ENCODE measurements at places on chromosomes 7 and 10. TPM values are rescaled to one million over a fixed set of nuclear protein-coding genes. Genes with fewer than 3 reads are reported as not detected.

SLC39A12 gene
- total RNA-seq: not detected

MUC3A gene
- total RNA-seq: not detected

GRCh38 chr7:108235451-108236061 lies 105.4 kb upstream of the LAMB4 start:
- H3K27me3 ChIP-seq: no peaks in the 10 kb centered on the region
- H3K4me1 ChIP-seq: no peaks in the 10 kb centered on the region
- DNase-seq: no peak
- H3K4me3 ChIP-seq: no peak overlapping the region
- H3K36me3 ChIP-seq: no peaks in the 10 kb centered on the region

HOXA5 gene
- total RNA-seq: not detected

CYP2C19 gene
- not detected for total RNA-seq

PAPOLB gene
- total RNA-seq: not detected

DNA sequence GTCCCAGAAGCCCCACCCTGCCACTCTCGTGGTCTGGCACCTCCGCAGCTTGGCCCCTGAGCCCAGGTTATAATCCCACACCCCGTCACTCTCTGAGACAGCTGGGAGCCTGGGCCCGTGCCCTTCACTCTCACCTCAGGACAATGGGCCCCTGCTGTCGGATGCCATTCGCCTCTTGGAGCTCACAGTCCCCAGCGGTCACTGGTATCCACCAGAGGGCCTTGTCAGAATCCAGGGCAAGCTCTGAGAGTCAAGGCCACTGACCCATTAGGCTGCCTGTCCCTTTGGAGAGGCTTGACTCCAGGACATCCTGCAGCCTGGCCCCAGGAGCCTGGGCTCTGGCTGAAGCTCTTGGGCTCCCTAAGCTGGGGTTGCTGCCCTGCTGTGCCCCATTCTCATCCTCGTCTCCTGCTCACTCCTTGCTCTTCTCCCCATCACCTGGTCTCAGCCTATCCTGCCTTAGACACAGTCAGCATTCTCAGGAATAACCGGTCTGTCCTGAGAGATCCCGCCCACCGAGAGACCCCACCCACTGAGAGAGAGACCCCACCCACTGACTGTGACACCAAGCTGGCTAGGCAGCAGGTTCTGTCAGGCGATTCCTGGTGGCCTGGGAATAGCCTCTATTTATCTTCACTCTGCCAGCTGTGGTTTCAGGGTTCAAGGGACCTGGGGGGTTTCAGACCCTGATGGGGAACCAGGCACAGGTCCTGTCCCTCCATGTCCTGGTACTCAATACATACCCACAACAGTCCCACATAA lies 27.7 kb downstream of the CPXM2 start:
- H3K27me3 ChIP-seq: no peaks in the 10 kb centered on the region
- H3K27ac ChIP-seq: no peak overlapping the region
- H3K4me3 ChIP-seq: no peak overlapping the region
- DNase-seq: no peak

GRCh38 chr7:15783987-15784693 lies 97.7 kb upstream of the MEOX2 start:
- no peak for DNase-seq
- no peak overlapping the region for H3K4me3 ChIP-seq
- H3K27me3 ChIP-seq: no peaks in the 10 kb centered on the region
- no peaks in the 10 kb centered on the region for H3K36me3 ChIP-seq

- H3K4me1 ChIP-seq: no peaks in the 10 kb centered on the region
- H3K27ac ChIP-seq: no peak overlapping the region
- no peak for DNase-seq
- no peak overlapping the region for H3K4me3 ChIP-seq
- no peaks in the 10 kb centered on the region for H3K27me3 ChIP-seq
- H3K36me3 ChIP-seq: no peaks in the 10 kb centered on the region
Observed at GRCh38 chr10:75602341-75602740, 170.9 kb downstream of the LRMDA start.

IFIT2 gene
- 8.8 TPM for total RNA-seq

KAT6B gene
- 80.5 TPM for total RNA-seq

GRCh38 chr7:98211676-98212531 lies 665 bp downstream of the BHLHA15 start:
- H3K27me3 ChIP-seq: no peaks in the 10 kb centered on the region
- no peaks in the 10 kb centered on the region for H3K4me1 ChIP-seq
- peaks cover 17% of the 10 kb centered on the region for H3K36me3 ChIP-seq
- DNase-seq: no peak
- no peak overlapping the region for H3K27ac ChIP-seq

HGF gene
- total RNA-seq: not detected

DNA sequence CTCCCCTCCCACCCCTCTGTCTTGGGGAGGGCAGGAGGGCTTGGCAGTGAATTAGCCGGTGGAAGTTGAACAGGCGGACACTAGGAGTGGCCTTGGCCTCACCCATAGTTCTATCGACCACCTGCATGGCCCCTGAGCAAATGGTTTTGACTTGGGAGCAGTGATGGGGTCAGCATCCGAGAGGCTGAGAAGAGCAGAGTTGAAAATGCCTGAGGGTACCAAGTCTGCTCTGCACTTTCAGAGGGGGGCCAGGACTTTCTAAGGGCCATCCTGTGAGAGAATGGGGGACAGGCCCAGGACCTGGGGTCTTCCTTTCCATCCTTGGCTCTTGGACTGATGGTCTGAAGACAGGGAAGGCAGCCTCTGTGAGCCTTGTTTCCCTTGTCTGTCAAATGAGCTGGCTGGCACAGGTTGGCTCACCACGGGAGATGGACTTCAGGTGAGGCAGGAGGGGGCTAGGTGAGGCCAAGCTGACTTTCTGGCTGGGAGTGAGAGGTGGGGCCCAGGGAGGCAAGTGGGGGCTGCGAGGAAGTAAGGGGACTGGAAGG lies 29.4 kb downstream of the CDH23 start:
- no peaks in the 10 kb centered on the region for H3K36me3 ChIP-seq
- H3K4me3 ChIP-seq: no peak overlapping the region
- no peak overlapping the region for H3K27ac ChIP-seq
- H3K4me1 ChIP-seq: no peaks in the 10 kb centered on the region
- peak; percentile 12 for DNase-seq
- H3K27me3 ChIP-seq: no peaks in the 10 kb centered on the region

FGL2 gene
- total RNA-seq: 2.8 TPM

- H3K27me3 ChIP-seq: no peaks in the 10 kb centered on the region
- H3K4me1 ChIP-seq: no peaks in the 10 kb centered on the region
- H3K4me3 ChIP-seq: no peak overlapping the region
- H3K27ac ChIP-seq: no peak overlapping the region
- H3K36me3 ChIP-seq: no peaks in the 10 kb centered on the region
Observed at GRCh38 chr10:28812384-28813372, 135.4 kb downstream of the BAMBI start.

DNA sequence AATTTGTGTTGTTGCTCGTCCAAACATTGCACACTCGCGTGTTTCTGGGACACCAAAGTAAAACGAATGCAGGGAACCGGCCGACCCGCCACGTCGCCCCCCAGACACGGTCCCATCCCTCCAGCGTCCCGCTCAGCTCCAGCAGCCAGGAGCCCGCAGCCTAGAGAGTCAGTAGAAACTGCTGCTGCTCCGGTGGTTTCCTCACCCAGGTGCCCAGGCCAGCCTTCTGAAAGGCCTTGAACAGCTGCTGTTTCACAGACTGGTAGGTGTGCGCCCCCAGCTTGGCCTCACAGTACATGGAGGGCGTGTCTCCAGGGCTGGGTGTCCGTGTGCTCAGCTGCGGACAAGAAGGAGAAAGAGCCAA lies 126.8 kb downstream of the WDR37 start:
- H3K36me3 ChIP-seq: no peaks in the 10 kb centered on the region
- no peak overlapping the region for H3K27ac ChIP-seq

DNA sequence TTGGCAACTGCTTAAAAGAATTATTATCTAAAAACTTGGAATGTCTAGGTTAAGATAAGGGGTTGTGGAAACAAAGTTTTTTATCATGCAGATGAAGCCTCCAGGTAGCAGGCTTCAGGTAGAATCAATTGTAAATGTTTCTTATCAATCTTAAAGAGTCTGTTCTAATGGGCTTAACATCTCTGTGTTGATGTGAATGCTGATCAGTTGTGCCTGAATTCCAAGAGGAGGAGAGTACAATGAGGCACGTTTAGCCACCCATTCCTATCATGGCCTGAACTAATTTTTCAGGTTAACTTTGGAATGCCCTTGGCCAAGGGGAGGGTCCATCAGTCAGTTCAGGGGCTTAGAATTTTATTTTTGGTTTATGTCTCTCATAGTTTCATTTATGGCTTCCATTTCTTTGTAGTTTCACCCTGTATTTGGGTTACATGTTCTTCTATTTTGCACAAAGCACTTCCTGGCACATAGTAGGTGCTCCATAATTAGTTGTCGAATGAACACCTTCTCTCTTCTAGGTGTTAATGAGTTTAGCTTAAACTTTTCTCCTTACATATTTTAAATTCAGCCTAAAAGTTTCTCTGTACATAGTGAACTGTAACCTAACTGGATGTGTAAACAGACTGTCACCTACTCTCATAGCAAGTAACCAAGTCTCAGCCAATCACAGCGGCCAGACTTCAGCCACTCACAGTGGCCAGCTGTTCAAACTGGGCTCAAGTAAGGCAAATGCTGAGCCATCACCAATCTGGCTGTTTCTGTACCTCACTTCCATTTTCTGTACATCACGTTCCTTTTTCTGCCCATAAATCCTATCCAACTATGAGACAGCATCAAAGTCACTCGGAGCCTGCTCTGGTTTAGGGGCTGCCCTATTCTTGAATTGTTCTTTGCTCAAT lies 34.7 kb downstream of the ALOX5 start:
- no peaks in the 10 kb centered on the region for H3K4me1 ChIP-seq
- H3K27ac ChIP-seq: no peak overlapping the region
- H3K27me3 ChIP-seq: no peaks in the 10 kb centered on the region
- H3K36me3 ChIP-seq: no peaks in the 10 kb centered on the region
- H3K4me3 ChIP-seq: no peak overlapping the region

All from naive thymus-derived CD4-positive, alpha-beta T cell (primary cell).